Mesenteric fat pad (tissue), 1 donor: ENCODE measurements at places on chromosomes 12 and 14. TPM values are rescaled to one million over a fixed set of nuclear protein-coding genes. Genes with fewer than 3 reads are reported as not detected.
A peak's percentile ranks its signal among the peaks of the same experiment; 100 is the strongest.

TAS2R7 gene
- not detected for total RNA-seq

- no peak for DNase-seq
These were observed 58.2 kb downstream of the TBC1D30 start for GRCh38 chr12:64882687-64883086.

DNA sequence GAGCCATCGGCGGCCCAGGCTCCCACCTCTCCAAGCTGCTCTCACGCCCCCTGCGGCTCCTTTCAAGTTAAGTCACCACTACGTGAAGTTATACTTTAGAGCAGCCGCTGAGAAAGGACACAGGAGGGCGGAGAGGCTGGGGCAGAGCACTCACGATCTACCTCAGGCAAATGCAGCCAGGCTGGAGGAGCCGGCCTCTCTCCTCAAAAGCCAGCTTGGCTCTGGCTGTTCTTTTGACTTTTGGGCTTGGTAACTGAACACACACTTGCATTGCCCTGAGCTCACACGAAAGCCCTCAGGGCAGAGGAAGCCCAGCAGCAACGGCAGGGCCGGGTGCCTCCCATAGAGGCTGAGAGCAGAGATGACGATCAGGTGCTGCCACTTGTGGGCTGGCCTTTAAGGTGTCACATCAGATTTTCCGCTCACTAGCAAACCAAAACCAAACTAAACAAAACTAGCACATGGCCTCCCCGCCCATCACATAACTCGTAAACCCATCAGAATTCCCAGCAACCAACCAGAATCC, 75.2 kb downstream of the PITPNM2 start:
- no peak for DNase-seq

LLPH gene
- 25.4 TPM for total RNA-seq

DNA sequence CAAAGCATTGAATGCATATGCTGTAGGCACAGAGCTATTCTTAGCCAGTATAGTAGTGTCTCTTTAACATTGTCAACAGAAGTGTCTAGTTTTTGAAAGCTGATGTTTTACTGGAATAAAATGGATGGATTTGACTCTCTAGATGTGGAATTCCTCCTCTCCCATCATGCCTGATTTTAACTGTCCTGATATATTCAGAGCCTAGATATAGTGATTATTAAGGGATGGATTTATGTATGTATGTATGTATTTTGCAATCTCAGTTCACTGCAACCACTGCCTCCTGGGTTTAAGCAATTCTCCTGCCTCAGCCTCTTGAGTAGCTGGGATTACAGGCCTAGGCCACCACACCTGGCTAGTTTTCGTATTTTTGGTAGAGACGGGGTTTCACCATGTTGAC, 144.8 kb upstream of the NAV3 start:
- DNase-seq, result no peak

DNA sequence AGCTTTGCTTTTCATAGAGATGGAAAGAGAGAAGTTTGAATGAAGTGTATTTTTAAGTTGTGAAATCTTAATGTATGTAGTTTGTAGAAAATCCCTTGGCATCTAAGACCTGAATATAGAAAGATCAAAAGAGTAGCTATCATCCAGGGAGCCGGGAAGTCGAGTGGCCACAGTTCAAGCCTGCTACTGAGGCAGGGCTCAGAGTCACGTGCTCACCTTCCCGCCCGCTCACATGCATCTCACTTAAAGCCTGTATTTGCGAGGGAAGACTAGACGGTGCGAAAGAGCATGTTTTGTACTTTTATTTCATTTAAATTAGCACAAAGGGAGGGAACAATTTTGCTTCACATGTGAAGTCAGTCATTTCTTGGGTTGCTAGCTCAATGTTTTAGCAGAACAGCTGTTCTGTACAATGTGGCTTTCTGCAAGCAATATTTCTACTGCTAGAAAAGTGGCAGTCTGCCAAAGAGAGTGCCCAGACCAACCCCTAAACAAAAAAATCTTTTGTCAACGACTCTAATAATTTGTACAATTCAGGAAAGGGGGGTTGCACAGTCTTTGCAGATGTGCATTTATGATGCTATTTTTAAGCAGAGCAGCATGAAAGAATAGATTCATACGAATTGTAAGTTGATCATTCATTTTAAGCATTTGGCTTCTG, 290.7 kb downstream of the NPAS3 start:
- no peak for DNase-seq

DNA sequence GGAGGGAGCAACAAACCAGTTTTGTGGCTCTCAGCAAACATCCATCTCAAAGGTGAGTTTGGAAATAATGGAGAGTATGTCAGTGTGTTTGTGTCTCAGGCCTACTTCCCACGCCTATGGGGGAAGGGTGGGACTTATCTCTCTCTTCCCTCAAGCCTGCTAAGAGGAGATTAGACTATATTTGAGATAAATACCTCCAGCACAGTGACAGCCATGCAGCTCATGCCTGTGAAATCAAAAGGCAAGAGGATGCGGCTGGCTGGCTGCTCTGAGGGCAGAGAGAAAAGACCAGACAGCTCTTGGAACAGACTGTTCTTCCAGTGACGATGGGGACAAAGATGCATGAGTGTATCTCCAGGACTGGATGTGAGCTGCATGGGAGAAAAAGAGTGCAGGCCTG, 14.7 kb upstream of the POC1B start:
- DNase-seq, result no peak

CLEC9A gene
- not detected for total RNA-seq

DNA sequence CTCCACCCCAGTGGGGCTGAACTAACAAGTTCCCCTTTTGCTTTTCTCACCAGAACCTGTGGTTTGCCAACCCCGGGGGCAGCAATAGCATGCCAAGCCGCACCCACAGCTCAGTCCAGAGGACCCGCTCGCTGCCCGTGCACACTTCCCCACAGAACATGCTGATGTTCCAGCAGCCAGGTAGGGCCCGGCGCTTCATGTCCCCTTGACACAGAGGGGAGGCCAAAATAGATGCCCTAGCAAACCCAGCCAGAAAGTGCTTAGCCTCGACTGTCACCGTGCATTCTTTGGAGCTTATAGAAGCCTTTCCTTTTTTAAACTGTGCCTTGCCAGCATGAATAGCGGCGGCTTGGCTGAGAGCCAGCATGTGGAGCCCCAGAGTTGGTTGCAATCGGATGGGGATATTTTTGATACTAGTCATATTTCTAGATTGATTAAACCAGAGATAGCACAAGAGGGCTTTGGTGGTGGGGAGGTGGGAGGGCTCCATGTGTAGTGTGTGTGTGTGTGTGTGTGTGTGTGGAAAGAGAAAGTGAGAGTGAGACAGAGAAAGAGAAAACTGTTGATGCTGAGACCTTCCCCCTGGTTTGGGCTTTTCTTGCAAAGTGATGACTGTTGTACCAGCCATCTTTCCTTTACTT, 126.1 kb downstream of the GCH1 start:
- peak; percentile 81 for DNase-seq

ADCY4 gene
- 59.6 TPM for total RNA-seq

DNA sequence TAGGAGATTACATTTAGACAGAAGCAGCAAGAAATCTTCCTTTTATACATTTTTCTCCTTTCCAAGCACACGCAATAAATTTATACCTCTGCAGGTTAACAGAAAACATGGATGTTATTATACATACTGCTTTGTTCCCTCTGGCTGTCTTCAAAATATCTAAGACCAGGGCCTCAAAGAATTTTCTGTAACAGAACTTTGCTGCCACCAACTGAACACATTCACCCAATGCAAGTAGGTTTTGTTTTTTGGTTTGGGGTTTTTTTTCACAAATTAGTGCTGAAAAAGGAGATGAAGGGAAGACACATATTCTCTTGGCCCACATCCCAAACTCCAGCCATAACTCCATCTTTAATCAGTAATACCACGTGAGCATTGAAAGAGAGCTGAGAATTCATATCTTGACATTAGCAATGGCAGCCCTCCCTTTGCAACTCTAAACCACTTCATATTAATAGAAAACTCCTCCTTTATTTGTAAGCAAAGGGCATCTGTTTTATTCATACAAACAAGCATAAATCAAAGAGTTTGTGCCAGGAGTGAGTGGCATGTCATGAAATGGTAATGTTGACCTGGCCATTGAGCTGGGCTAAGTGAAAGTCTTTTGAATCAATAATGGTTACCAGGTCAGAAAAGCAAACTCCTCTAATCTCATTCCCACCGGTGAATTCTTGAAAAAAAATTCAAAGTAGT, 150.8 kb upstream of the FSCB start:
- DNase-seq, result no peak

- DNase-seq, result no peak
These were observed 59.5 kb downstream of the LRIG3 start for GRCh38 chr12:58860788-58861240.

DNA sequence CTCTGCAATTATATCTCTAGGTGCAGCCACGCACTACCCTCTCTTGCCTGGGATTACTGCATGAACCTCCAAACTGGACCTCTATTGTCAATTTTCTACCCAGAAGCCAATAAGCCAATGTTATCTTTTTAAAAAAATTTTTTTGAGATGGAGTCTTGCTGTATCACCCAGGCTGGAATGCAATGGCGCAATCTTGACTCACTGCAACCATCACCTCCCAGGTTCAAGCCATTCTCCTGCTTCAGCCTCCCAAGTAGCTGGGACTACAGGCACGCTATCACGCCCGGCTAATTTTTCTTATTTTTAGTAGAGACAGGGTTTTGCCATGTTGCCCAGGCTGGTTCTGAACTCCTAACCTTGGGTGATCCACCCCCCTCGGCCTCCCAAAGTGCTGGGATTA, 11.2 kb upstream of the PXN start:
- DNase-seq, result no peak

- no peak for DNase-seq
These were observed 3.5 kb upstream of the BDKRB1 start for GRCh38 chr14:96252323-96252998.
